Right ventricle myocardium inferior (tissue), 1 donor: ENCODE measurements at places on chromosomes 13 and 19. TPM values are rescaled to one million over a fixed set of nuclear protein-coding genes. Genes with fewer than 3 reads are reported as not detected.

SELENOV gene
- not detected for total RNA-seq

PSG2 gene
- not detected for total RNA-seq

CD33 gene
- 6.5 TPM for total RNA-seq

ZNF132 gene
- 5.1 TPM for total RNA-seq

CCDC122 gene
- 2.6 TPM for total RNA-seq

CALR3 gene
- not detected for total RNA-seq

LRRC63 gene
- not detected for total RNA-seq

CD22 gene
- total RNA-seq: 0.19 TPM

URAD gene
- total RNA-seq: not detected
